CD4-positive, alpha-beta T cell treated with Interferon gamma for 1 hour (primary cell): ENCODE measurements at places on chromosomes 3 and 15.

GRCh38 chr3:171129827-171130226, 103.3 kb upstream of the SLC2A2 start:
- no peak for DNase-seq

DNA sequence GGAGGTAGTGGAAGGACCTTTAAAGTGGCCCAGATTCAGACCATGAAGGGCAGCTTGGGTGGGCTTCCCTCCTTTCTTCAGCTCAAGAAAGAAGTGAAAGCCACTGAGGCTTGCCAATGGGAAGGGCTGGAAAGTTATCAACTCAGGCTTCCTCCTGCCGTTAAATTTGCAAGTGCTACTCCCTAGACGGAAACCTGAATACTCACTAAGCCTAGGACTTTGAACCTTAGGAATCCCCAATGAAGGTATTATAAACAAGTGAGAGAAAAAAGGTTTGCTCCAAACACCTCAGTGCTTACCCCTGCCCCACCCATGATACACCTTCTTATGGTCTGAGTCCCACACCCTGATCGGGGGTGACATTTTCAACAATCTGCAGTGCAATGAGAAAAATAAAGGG, 396.4 kb downstream of the SHQ1 start:
- DNase-seq: no peak

GRCh38 chr3:129965937-129966336, 8.6 kb upstream of the TRH start:
- DNase-seq: no peak

DNA sequence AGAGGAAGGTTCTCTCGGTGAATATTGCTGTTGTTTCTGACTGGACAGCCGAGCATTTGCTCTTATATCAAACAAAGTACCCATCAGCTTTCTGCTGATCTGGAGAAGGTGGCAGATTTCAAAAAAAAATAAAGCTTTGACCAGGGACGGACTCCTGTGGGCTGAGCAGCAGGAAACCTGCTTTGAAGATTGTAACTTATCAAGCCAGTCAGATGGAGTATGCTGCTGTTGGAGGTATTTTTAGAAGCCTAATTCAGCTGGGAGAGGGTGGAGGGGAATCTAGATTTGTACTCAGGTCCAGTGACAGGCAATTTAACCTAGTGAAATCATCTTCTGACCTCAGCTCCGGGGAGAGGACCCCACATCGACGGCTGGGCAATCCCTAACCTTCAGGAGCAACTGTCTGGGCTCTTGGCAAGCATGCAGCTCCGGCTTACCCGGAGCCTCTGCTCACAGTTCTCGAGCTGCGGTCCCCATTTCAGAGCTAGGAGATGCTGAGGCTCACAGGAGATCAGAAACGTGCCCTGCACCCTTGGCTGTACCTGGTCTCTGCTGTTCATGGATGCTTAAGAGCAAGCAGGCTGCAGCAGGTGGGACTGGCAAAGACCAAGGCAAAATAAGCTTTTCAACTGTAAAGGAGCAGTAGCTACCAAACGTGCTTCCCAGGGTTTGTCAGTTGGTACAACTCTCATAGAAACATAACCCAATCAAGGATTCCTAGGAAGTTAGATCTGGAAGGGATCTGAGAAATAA, 89.3 kb upstream of the ST8SIA2 start:
- no peak for DNase-seq

GRCh38 chr3:58013973-58014649, 5.9 kb downstream of the FLNB start:
- no peak for DNase-seq

DNA sequence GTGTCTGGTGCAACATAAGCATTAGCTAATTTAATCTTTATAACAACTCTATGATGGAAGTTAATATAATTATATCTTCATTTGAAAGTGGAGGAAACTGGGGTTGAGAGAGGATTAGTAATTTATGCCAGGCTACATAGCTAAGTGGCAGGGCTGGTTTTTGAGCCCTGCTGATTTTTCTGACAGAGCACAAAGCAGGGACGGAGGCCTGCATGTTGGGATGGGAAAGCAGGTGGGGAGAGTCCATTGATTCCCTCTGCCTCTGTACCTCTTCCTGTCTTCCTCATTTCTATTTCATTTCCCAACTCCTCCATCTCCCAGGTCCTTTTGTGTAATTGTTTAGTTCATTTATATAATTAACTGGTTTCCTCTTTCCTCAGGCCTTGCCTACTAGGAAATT, 251.6 kb upstream of the ZPLD1 start:
- DNase-seq: no peak

GRCh38 chr3:188270423-188270972, 116.5 kb downstream of the LPP start:
- no peak for DNase-seq

GRCh38 chr3:185024966-185025365, 127.9 kb downstream of the C3orf70 start:
- DNase-seq: no peak

DNA sequence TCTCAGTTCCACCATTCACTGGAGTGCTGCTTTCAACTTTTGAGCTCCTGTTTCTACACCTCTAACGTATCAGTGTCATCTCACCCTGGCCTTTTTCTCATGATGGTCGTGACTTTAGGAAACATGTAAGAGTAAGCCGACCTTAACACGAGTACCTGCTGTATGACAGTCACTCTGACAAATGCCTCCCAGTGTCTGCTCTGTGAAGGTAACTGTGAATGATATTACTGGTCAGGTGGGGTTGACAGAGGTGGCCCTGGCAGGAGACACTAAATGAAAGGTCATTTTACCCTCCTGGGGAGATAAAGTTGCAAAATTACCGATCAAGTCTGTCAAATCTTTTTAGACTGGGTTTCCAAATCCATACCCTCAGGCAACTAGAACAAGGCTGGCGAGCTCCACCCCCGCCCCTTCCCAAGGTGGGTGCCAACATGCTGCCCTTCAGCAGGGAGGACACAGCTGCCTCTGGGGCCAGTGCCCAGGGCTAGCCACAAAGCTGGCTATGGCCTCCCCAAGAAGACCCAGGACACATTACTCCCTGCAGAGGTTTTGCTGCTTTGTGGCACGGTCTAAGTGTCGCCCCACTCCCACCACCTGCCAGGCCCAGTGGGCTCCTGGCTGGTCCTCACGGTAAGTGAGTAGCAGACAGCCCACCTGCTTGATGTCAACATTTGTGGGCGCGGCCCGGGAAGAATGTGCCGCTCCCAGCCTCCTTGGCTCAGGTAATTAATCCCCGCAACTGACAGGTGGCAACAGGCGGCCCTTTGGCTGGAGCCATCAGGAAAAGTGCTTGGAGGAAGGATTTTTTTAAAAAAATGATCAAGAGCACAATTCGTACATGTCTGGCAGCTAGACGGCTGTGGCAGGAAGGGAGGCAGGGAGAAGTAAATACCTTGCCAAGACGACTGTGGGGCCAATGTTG, 211.8 kb downstream of the TP63 start:
- DNase-seq: no peak

DNA sequence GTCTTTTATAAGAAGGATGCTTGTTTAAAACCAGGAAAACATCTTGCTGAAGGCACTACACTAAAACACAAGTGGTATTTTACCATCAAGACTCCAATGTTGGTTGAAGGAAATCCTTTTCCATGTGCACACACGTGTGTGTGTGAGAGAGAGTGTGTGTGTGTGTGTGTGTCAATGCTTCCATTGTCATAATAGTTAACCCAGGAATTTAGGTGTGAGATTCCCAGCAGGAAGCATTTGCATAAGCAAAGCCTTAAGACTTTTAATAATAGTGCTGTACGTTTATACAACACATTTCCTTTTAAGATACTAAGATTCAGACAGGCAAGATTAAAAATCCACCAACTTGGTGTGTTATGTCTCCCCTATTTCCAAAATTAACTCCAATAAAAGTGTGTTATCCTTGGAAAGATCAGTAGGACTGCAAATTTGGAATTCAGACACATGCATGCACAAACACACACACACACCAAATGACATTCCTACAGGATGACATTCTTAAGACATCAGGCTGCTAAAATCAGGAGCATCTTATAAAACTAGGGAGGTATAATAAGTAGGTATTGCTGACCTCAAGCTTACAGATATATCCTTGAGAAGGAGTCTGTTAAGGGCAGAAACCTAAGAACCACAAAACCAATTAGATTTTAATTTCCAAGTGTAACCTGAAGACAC, 18.3 kb downstream of the LMCD1 start:
- no peak for DNase-seq

DNA sequence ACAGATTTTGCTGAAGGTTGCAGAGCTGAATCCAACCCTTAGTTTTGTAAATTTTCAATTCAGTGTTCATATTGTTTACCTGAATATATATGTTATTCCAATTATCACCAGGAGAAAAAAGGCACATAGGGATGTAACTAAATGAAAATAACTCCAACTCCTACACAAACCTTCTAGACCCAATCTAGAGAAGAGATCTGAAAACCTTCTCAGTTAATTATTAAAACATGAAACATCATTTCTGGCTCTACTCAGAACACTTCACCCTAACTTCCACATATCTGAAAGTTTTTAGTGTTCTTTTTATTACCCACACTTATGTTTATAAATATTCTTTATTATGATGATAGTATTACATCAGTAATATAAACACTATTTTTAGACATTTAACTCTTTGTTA, 76.6 kb downstream of the LRRFIP2 start:
- DNase-seq: no peak

DNA sequence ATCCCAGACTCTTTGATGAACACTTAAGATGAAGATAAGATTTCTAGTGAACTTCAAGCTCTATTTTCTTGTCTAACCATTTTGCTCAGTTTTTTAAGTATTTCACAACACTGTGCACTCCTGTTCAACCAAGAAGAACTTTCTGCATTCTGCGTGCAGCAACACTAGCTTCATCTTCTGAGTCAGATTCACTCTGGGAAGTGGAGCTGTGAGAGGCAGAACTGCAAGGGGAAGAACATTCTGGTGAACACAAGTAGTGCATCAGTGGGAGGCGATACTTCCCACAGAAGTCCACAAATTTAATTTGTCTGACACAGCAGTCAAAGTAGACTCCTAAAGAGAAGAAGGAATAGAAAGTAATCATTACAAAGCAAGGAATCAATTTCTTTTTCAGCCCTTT, 18.1 kb downstream of the LRRC58 start:
- DNase-seq: no peak

- no peak for DNase-seq
Observed at GRCh38 chr3:42149975-42150374, 58.8 kb downstream of the TRAK1 start.

- no peak for DNase-seq
Observed at GRCh38 chr15:87985451-87985850, 271.1 kb downstream of the NTRK3 start.

DNA sequence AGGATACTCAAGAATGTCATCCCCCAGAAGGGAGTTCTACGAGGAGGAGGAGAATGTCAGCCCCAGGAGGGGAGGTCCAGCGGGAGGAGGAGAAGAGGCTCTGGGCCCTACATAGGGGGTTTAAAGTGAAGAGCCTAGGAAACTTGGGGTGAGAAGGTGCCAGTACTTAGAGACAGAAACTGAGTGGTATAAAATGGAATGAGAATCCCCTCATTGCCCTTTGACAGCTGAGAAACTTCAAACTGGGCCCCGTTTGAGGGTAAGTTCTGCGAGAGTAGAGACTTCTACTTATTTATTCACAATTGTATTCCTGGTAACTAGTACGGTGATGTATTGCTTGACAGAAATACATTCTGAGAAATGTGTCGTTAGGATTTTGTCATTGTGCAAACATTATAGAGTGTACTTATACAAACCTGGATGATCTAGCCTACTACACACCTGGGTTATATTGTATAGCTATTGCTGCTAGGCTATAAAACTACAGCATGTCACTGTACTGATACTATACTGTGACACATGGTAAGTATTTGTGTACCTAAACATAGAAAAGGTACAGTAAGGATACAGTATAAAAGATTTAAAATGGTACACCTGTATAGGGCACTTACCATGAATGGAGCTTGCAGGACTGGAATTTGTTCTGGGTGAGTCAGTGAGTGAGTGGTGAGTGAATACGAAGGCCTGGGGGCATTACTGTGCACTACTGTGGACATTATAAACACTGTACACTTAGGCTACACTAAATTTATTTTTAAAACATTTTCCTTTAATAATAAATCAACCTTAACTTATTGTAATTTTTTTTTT, 62.0 kb downstream of the TSC22D2 start:
- no peak for DNase-seq

DNA sequence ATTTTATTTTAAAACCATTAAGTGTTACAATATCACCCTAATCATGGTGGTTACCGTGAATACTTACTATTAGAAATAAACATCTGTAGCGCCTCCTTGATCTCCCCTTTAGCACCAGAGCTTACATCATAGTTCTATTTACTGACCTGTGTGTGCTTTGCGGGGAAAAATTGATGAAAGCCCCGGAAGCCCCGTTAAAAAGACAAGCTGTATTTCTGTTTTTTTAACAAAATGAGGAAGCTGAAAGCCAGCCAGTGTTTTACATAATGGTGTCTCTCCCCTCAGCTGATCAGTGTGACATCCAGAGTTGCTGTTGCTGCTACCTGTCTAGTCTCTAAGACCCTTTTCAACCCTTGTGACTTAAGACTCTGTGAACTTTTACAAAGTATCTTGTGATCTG, 100.8 kb downstream of the OPA1 start:
- peak; percentile 25 for DNase-seq

- DNase-seq: no peak
Observed at GRCh38 chr3:62193586-62194345, 179.6 kb downstream of the FEZF2 start.

DNA sequence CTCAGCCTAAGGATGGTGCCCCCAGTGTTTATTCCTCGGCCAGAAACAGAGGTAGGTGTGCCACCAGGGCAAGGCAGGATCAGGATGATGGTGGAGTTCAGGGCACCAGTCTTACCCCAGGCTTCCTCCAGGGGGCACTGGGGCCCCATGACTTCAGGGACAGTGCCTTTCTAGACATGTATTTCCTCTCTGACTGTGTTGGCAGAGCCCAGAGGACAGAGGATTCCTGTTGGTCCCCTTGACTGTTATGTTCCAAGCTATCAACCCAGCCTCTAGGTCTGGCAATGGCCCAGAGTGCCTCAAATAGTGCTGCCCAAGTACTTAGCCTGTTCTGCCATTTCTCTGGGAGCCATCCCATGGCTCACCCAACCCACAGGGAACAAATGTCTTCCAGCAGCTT, 2.8 kb downstream of the HEMK1 start:
- DNase-seq: peak; percentile 80

DNA sequence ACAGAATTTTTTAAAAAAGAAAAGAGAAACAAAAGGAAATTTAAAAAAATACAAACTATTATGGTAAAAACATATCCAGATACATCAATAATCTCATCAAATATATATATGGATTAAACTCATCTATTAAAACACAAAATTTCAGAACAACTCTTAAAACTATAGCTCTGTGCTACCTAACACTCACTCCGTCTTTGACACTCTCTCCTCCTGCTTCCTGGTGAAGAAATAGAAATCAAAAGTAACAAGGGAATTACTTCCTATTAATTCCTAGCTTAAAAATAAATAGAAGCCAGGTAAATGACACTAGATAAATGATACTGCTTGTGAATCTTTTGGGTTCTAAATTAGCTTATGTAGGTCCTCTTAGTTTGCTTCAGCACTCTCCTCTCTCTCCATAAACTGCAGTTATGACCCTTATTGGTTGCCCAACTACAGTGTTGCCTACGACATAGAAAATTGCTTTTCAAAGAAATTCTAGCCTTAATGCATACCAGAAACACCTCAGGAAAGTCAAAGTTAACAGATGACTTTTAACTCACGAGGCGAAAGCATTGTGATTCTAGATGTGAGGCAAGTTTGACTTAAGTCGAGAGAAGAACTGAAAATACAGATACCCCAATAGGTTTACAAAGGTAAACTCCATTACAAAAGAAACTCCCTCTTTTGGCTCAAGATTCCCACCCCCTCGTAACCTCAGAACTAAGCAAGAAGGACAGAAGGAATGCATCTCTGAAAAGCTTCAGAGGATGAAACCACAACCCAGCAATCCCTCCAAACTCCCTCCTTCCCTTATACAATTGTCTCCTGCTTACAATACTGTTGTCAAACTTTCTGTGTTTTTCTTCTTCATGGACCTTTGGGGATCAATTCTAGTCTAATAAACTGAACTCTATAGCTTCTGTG, 394.7 kb downstream of the FGF12 start:
- DNase-seq: no peak
